Endothelial cell (in vitro differentiated cells): ENCODE measurements at places on chromosomes 13 and 19.

GRCh38 chr13:52931539-52932431 lies 83.3 kb upstream of the PCDH8 start:
- DNase-seq, result no peak

GRCh38 chr19:51971624-51972023 lies 15.0 kb downstream of the ZNF350 start:
- no peak for DNase-seq

DNA sequence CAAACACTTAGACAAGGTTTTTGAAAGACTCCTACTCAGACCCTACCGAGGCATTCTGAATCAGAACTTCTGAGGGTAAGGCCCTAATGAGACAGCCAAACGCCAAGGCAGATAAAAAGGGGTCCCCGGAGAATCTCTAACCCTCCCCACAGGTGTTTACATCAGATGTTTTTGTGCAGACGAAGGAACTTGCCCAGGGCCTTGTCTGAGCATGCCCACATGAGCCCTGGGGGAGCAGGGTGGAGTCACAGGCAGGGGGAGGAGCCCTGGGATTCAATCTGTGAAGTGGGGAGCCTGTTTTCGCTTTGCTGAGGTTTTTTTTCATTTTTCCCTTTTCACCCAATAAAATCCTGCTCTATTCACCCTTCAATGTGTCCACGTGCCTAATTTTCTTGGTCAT lies 61.6 kb upstream of the MED4 start:
- DNase-seq, result no peak

DNA sequence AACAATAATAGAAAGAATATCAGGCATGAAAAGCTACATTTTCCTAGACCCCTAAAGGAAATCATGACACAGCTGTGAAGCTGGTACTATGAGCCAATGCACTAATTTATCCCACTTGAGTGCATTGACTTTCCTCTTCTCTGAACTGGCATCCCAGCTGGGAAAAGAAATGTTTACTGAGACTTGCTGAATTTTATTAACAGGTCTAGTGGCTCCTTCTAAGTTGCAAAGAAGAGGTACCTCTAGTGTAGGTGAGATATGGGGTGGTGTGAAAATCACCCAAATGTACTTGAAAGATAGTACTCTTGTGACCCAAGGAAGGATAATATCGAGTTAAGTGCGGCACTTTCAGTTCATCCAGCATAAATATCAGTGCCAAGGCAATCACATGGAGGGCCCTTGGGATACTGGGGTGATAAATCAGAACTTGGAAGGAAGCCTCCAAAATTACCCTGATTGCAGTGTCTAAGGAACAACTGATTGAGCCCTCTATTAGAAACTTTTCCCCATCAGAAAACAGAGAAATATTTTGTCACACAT lies 369.2 kb downstream of the PCDH9 start:
- no peak for DNase-seq

GRCh38 chr13:99280166-99280565 lies 22.0 kb upstream of the GPR18 start:
- no peak for DNase-seq

DNA sequence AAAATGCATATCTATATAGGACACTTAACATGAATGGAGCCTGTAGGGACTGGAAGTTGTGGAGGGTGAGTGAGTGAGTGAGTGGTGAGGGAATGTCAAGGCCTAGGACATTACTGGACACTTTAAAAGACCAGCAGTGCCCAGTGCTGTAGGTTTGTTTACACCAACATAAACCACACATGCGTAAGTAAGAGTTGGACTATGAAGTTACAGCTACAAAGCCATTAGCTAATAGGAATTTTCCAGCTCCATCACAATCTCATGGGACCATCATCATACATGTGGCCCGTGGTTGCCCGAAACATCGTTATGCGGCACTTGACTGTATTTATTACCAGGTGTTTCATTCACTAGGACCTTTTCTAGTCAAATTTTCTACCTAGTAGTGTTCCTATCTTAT lies 49.2 kb downstream of the LATS2 start:
- DNase-seq, result no peak
